ENCODE measurements at places on chromosomes 13 and 19.

DNA sequence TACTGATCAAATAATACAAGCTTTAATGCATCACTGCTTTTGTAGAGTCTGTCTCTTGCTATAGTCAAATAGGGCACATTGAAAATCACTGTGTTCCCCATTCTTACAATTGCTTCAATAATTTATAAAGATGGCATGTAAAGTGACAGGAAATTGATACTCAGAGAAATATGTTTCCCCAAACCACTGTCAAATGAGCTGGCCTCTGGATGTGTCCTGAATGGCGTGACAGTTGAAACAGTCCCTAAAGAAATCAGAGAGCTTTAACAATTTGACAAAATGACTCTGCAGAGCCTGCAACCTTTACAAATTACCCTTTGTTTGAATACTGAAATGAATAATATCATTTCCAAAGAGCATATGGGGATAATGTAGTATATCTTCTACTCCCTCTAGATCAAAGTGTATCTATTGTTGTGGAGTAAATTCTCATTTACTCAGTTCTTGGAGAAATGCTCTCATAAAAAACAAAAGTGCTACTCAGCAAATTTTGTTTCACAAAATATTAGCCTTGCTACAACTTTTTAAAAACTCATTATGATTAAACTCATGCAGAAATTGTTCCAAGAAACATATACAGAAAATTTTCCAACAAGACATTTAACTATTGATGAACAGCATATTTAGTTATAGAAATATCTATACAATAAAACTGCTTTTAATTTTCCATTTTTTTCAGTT lies 763.2 kb upstream of the SPRY2 start:
- no peak for DNase-seq

DNA sequence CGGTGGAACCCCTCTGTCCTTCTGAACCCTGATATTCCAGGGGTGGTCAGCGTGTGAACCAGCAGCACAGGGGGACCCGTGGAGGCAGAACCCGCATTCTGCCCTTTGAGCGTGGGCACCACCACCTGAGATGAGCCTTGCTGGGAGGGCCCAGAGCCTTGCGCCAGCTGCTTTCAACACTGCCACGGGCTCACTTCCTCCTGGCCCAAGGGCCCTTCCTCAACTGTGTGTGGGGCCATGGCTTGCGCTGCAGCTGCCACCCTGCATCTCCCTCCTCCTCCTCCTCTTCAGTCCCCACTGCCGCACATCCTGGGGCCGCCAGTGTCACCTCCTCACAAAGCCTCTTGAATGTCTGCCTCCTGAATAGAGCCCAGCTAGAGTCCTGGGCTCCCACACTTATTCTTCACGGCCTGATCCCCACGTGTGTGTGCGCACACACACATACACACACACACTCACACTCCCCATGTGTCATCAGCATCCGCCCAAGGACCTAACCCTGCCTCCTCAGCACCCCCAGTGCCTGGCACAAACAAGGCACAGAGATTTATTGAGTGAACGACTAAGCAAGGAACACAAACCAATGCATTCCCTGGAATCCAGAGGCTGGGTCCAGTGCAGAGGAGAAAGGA lies 26.9 kb upstream of the TMEM160 start:
- no peak for DNase-seq

GRCh38 chr19:41646589-41647204 lies 19.8 kb upstream of the CEACAM4 start:
- DNase-seq, result no peak

DNA sequence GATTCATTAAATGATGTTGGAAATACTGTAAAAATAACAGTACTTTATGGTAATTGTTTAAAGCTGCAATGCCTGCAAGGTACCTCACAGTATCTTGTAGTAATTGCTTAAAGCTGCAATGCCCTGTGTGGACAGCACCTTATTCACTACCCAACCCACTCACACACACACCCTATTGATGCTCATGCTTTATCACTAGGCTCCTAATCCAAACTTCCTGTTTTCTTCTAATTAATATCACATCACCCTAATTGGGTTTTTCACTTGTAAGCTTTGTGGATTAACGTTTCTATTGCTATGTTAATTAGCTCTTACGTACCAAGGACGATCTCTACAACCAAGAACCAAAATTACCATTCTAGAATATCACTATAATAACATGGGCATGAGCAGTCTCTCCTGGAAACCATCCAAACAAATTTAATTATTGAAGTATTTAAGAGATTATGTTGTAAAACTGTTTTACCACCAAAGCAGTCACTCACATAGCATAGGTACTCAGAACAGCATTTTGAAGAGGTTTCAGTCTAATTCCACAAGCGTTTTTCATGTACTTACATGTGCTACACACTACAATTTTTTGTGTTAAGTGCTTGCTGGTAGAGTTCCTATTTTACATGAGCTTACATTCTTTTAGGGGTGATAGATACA lies 303.8 kb downstream of the PCDH9 start:
- no peak for DNase-seq

DNA sequence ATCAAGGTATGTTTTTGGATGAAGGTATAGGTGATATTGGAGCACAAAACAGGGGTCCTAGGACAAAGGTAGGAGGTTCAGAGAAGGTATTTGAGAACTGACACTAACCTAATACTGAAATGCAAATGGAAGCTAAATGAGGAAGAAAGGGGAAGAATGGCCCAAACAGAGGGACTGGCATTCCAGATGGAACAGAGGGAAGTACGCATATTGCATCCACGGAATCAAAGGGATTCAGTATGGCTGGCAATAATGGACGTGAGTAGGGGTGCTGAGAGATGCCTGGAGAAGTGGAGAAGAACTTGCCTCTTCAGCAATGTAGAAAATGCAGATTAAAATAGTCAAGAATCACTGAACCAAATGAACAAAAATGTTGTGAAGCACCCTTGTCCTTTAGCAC lies 283.5 kb upstream of the DACH1 start:
- DNase-seq, result no peak

Measured in breast epithelium (tissue), 4 donors.